ENCODE measurements at places on chromosomes 7 and 10.

GRCh38 chr7:102469351-102469971 lies 4.7 kb downstream of the LRWD1 start:
- no peak for DNase-seq

DNA sequence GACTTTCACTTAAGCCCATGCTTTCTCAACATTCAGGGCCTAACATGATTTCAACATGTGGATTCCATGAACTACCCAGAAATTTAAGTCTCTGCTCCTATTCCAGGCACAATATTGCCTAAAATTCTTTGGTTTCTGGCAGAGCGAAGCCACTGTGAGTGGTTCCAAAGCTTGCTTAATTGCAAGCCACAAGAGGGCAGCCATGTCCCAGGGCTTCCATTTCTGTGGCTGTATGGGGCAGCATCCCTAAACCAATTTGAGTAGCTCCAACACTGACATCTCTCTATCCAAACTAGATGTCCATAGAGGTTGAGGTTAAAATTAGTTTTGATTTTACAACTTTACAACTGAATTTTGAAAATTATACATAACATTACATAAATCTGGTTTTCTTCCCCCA lies 56.3 kb upstream of the MDFIC start:
- DNase-seq: no peak

- no peak for DNase-seq
These were observed 139.7 kb downstream of the ADK start for GRCh38 chr10:74290708-74291107.

GRCh38 chr10:10295537-10295936 lies 722.1 kb upstream of the CELF2 start:
- DNase-seq: no peak

DNA sequence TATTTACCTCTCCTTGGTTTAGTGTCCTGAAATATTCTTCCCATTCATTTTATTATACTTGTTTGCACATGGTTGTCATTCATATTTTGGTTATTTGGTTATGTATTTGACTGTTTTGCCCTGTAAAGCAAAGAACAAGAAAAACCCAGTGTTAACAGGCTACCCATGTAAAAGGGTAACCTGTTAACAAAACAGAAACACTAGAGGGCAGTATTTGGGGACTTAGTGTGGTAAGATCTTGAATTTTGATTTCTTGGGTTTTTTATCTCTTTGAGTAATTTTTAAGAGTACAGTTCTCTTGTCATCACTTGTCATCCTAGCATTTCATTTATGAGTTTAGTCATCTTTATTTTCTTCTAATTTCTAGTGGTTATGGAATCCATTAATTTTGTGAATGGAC lies 51.3 kb downstream of the POLL start:
- no peak for DNase-seq

DNA sequence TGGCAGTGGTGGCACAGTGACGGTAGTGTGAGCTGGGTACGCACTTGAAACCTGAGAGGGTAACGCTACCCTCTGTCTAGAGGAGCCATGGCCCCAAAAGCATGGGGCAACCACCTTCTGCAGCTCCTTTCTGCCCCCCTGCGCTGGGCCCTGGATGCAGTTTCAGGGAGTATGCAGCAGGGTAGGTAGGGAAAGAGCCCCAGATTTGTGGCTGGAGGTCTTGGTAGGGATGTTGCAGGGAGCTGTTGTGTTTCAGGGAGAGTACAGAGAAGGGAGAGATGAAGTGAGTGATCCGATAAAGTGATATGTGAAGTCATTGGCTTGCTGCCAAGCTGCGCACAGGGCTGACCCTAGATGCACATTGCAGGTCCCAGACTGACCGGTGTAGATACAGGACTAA lies 2.7 kb upstream of the PGAM2 start:
- no peak for DNase-seq

DNA sequence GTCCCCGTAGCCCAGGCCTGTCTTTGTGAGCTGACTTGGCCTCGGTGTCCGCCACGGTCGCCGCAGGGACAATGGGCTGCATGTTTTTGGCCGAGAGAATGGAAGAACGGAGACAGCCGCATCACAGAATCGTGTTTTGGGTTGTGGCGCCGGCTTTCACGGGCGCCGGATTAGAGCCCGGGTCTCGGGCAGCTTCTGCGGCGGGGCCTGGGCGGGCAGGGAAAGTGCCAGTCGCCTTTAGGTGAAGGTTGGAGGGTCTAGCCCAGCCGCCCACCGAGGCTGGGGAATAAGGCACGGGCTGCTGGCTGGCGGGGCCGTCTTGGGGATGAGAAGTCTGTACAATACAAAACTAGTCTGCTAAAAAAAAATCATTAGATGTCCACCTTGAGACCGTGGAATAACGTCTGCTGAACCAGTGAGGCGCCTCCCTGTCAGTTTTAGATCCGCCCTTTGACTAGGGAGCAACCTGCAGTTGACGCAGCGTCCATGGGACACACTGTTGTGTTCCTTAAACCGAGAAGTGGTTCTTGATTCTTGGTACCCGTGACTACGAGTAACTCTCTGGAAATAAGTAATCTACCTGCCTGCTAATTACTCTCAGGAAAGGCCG lies 577 bp downstream of the DNAJB9 start:
- DNase-seq: peak; percentile 65

DNA sequence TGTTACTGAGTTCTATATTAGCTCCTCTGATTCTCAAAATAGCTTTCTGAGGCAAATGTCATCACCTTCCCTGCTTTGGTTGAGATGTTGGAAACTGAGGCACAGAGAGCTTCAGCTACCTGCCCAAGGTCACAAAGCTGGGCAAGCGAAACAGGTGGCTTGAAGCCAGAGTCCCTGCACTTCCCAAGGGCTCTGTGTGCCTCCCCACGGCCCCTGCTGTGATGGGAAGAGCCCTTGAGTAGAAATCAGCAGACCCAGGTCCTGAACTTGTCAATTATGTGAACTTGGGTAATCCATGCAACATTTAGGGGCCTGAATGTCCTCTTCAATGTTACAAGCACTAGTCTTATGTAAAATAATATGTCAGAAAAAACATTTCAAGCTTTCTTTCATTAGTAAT lies 327.3 kb upstream of the PODXL start:
- DNase-seq: no peak

GRCh38 chr10:22518167-22518724 lies 172.9 kb downstream of the SPAG6 start:
- no peak for DNase-seq

DNA sequence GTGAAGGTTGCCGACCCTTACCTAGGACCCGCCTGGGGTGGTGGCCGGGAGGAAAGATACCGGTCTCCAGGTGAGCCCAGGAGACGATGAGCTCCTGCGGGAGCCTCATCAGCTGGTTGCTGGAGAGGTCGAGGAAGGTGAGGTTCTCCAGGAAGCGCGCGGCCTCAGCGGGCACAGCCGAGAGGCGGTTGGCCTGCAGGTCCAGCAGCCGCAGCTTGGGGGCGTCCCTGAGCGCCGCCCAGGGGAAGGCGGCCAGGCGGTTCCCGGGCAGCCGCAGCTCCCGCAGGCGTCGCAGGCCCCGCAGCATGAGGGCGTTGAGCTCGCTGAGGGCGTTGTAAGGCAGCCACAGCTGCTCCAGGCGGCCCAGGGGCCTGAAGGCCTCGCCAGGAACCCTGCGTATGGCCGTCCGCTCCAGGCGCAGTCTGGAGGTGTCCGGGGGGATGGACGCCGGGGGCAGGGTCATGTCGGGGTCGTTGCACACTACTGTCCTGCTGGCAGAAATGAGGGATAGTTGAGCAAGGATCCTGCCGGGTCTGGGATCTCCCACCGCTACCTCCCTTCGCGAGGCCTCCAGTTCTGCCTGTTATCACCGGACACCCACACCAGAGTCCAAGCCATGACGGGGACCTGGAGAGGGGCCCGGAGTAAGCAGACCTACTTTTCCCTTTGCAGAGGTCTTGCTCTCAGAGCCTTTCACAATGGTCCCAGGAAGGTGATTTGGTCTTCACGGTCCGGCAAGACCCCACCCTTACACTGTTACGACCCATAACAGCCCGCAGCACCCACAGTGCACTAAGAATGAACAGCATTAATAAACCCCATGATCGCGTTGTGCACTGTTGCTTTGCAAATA lies 3.9 kb downstream of the LRIT1 start:
- no peak for DNase-seq

DNA sequence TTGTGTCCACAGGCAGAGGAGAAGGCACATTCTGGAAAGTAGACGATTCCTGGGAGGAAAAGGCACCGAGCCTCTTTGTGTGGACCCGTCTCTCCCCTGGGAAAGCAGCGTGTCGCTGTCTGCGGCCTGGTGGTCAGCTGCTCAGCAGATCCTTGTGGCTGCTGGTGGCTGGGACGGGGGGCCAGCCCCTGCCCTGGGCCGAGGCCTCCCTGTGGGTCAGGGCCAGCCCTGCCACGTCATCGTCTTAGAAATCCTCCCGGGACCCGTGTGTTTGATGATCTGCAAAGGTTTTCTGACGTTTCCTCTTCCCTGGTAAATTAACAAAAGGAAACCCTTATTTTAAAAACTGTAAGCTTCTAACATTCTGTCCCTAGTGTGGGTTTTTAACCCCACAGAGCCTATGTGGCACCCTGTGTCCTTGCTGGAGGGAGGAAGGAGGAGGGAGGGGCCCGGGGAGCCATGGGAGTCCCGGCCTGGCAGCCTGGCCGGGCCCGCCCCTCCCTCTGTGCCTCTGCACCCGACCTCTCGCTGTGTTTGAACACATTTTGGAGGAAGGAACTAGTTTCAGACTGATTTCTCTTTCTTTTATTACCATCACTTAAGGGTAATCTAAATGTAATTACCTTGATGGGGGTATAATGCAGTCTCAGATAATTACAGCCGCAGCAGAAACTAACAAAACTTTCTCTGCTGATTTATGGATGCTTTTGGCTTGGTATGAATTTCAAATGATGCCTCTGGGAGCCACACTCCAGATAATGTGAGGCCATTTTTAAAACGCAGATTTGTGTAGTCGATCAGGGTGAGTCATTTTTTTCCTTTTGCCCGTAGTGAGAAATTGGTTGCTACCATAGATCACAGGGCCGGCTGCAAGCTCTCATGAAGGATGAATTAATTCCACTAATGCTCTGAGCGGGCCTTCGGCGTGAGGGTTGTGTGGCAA lies 85.5 kb downstream of the NKX6-2 start:
- no peak for DNase-seq

- DNase-seq: peak; percentile 50
These were observed 1.4 kb upstream of the PODXL start for GRCh38 chr7:131557652-131558385.

- no peak for DNase-seq
These were observed 46.7 kb downstream of the AFAP1L2 start for GRCh38 chr10:114357515-114357996.

DNA sequence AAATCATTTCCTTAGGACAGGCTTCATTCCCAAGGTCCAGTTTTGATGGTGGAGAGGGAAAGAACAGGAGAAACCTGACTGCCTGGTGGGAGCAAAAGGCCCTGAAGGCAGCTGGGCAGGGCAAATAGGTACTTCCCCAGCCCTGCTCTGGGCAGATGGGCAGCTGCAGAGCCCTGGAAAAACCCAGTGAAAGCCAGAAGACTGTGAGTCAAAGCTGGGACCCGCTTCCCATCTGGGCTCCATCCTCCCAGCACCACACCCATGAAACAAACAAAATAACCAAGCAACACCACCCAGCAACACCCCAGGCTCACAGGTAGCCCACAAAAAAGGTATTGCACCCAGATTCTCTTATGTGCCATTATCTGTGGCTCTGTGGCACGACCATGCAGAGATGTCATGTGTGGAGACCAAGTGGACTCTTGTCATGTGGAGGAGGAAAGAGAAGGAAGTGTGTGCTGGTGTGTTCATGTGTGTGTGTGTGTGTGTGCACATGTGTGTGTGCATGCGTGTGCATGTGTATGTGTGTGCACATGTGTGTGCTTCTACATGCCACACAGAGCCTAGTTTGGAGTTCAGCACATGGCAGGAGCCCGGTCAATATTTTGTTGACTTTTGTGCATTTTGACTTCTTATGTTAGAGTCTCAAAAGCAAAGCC lies 9.8 kb downstream of the CLRN3 start:
- DNase-seq: no peak

GRCh38 chr10:51063166-51063565 lies 11.1 kb upstream of the PRKG1 start:
- DNase-seq: no peak

GRCh38 chr10:62690703-62691102 lies 113.8 kb upstream of the ADO start:
- DNase-seq: no peak

DNA sequence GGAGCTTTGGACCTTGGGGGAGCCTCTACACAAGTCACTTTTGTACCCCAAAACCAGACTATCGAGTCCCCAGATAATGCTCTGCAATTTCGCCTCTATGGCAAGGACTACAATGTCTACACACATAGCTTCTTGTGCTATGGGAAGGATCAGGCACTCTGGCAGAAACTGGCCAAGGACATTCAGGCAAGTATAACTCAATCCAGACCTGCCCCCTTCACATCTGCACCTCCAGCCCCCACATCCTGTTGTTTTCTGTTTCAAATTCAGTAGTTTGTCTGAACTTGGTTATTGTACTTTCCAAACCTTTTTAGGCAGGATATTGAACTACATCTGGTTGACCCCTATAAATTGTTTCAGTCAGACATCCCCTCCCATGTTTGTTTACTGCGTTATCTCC lies 62.4 kb upstream of the CC2D2B start:
- no peak for DNase-seq

GRCh38 chr7:114649689-114650088 lies 235.1 kb downstream of the FOXP2 start:
- no peak for DNase-seq

GRCh38 chr7:103867874-103868273 lies 121.6 kb downstream of the RELN start:
- no peak for DNase-seq

DNA sequence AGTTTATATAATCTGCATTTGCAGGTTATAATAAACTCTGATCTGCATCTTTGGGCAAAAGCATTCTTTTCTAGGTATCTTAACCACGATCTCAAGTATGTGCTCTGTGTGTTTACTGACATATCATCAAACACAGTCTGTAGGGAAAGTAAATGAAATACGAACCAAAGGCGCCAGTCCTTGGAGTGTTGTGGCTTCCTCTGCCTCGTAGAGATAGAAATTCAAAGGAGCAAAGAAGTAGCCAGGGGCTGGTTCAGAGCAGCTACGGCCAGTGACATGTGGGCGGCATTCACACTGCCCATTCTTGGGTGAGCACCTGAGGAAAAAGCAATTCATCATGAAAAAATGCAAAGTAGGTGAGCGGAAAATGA lies 38.7 kb downstream of the LAMB4 start:
- DNase-seq: no peak
